ENCODE measurements at places on chromosomes 7 and 10.

DNA sequence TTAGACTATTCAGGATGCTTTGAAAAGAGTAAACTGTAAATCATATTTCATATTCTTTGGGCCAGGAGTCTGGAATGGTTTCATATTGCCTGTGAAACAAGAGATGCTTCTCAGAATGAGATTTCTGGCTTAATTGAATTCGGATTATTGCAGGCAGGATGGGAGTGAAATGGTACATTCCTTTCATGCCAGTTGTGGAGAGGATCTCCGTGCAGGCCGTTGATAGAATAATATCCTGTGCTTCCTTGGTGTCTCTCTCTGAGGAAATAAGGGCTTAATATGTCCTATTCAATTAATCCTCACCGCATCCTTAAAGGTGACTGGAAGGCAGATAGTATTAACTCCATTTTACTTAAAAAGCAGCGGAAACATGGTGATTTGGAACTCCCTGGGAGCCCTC is 56.6 kb downstream of the CUX1 start:
- ATAC-seq, result no peak

DNA sequence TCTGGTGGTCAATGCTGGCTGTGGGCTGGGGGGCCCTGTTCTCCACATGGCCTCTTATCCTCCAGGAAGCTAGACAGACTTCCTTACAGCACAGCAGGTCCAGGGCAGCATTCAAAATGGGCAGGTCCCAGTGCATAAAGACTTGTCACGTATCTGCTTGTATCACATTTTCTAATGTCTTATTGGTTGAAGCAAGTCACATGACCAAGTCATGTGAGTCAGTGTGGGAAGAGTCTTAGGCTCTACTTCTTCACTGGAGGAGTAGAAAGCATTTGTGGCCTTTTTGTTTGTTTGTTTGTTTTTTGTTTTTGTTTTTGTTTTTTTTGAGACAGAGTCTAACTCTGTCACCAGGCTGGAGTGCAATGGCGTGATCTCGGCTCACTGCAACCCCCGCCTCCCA is 104.7 kb downstream of the COL13A1 start:
- no peak for ATAC-seq

DNA sequence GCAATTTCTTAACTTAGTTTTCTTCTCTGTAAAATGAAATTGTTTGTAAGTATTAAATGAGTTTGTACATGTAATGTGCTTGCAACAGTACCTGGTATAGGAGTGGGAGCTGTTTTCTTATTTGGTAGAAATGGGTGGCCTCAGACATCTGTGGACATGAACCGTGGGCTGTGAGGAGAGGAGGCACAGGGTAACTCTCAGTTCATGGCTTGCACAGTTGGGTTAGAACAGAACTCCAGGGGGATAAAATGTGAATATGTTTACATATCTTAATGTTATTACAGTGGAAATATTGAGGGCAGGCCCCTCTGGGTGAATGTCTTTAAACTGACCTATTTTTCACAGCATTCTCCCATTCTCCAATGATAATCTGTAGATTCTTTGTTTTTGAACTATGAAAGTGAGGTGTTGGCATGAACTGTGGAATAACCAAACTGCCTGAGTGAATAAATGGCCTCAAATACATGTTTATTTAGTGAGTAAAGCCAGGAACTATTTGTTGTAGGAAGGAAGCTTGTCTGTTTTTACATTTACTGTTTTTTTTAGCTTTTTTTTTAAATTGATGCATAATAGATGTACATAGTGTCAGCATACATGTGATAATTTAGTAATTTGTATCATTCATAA is 2.6 kb downstream of the ABCA13 start:
- no peak for ATAC-seq

GRCh38 chr10:124691421-124692099 is 52.6 kb downstream of the FAM53B start:
- no peak for ATAC-seq

- ATAC-seq, result no peak
These were observed 300.3 kb downstream of the CDK14 start for GRCh38 chr7:90896458-90896857.

- ATAC-seq, result no peak
These were observed 1303.2 kb upstream of the LRRTM3 start for GRCh38 chr10:65622608-65623007.

- ATAC-seq, result no peak
These were observed 102.1 kb downstream of the GAD2 start for GRCh38 chr10:26318672-26319071.

DNA sequence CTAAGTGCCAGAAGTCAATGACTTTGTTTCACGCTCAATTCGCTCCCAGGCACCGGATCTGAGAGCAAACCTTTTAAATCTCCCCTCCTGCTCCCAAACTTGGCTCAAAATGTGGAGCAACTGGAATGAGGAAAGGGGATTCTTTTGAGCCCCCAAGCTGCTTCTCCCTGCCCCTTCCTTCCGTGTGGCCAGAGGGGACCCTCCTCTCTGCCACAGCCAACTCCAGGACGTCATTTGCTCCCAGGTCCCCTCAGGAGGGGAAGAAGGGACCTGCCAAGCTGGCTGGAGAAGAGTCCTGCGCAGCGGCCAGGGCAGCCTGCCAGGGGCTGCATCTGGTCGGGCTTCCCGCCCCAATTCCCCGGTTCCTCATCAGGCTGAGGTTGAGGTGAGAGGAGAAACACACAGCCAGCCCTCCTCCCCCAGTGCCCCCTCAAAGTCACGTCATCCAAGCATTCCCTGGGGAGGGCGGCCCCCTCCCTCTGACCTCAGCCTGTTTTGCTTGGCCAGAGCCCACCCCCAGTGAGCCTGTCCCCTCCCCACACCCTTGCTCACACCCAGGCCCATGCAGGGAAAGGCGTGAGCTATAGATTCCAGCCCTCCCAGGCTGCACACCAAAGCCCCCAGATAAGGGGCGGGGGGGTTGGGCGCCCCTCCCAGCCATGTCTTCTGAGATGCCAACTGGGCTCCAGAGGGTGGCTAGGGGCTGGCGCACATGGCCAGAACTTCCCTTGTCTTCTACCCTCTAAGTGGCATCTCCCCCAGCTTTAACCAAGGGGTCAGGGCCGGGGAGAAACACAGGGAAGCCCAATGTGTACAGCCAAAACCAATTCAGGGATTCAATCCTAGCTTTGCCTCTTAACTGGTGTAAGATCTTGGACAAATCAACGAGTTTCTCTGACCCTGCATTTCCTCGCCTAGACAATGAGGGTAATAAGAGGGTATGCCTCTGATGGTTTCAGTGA is 35.0 kb downstream of the SH3PXD2A start:
- ATAC-seq, result no peak

- ATAC-seq, result no peak
These were observed 473.3 kb upstream of the PCDH15 start for GRCh38 chr10:55274367-55274766.

- ATAC-seq, result no peak
These were observed 28.6 kb upstream of the GIMAP8 start for GRCh38 chr7:150421831-150422230.

- ATAC-seq, result no peak
These were observed 802 bp upstream of the CDK6 start for GRCh38 chr7:92837000-92837749.

DNA sequence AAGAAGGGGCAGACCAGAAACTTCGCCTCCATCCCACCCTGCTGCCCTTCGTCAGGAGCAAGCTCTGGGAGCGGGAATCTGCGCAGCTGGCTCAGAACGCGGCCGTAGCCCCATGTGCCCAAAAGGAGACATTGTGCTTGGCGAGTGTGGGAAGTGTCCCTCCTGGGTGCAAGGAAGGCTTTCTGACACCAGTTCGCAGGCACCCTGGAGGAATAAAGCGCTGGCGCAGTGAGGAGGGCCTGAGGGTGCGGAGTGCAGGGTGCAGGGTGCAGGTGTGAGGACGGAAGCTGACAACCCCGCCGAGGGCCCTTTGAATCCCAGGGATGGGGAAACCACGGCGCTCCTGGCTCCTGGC is 811 bp downstream of the SLIT1 start:
- ATAC-seq, result no peak

- peak; percentile 95 for ATAC-seq
These were observed 48.9 kb upstream of the PAX2 start for GRCh38 chr10:100696477-100696901.

DNA sequence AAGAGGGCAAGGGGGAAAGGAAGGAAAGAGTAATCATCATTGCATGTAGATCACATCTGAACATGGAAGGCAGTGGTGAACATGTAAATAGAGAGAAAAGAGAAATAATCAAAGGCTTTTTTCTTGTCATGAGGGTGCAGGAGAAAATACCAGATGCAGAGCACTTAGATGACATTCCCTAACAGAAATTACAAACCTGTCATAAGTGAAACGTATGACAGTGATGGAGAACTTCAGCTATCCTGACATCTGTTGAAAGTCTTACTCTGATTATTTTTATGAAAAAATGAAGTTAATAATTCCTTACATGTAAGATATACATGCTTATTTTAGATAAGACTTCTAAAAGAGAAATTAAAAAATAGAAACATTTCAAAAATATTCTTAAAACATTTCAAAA is 54.7 kb downstream of the BRAF start:
- no peak for ATAC-seq

GRCh38 chr7:113256883-113257531 is 138.7 kb upstream of the SMIM30 start:
- ATAC-seq, result no peak

DNA sequence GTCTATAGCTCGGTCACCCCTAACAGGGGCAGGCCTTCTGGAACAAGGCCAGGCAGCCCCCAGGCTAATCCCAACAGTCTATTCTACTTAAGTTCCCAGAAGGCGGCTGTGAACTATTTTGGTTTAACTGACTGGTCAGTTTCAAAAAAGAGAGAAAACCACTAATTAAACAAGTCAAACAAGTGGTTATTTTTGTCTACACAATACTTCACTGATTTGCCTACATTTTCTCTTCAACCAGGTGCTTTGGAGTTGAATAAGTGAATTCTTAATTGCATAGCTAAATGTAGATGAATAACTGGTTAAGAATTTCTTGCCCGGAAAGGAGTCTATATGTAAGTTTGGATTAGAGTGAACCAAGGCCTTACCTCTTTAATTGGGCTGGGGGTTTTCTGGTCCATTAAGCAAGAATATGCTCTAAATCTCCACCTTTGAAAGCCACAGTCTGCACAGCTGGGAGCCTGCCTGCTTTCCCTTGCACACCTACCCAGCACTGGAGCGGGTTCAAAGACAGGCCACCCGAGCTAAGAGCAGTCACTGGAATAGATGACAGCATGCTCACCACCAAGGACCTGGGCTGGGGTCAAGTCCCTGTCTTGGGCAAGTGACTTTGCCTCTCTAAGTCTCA is 70.4 kb downstream of the TBXAS1 start:
- ATAC-seq, result no peak

DNA sequence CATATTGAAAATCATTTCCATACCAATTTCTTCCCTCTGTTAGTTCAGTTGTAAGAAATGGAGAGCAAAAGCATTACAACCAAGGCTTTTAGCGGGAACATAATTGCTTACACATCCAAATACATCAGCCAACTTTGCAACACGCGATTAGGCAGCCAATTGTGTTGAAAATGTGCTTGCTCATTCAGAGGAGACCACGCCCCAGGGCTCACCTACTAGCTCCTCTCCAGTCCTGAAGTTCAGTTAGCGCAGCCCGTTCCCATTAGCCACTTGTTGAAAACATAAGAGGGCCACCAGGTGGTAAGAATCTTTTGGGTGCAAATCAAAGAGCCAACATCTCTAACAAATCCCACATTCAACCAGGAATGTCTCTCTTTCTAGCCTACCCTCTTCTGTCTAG is 213.2 kb upstream of the MDFIC start:
- no peak for ATAC-seq

- peak; percentile 94 for ATAC-seq
These were observed 15.3 kb upstream of the GPR146 start for GRCh38 chr7:1028775-1029636.

All from activated T-helper 17 cell treated with anti-CD3 and anti-CD28 coated beads, Interleukin-2, amount 50 U/mL, for 72 hours (primary cell).